Foreskin keratinocyte (primary cell): ENCODE measurements at places on chromosomes 5 and 9. TPM values are rescaled to one million over a fixed set of nuclear protein-coding genes. Genes with fewer than 3 reads are reported as not detected.

Gene SELENOP
- total RNA-seq: 10.2 and 11.3 TPM in 2 replicates

Gene MEIKIN
- total RNA-seq: not detected in 2 replicates

Gene PLAC8L1
- total RNA-seq: not detected in 2 replicates

- no peak for DNase-seq
Measured at GRCh38 chr5:136058972-136059354, 30.2 kb downstream of the TGFBI start.

- peak; percentile 90 for DNase-seq
Measured at GRCh38 chr5:73278693-73279092, 105.7 kb downstream of the TMEM174 start.

- no peak for DNase-seq
Measured at GRCh38 chr5:122400341-122400740, 88.3 kb downstream of the SNCAIP start.

DNA sequence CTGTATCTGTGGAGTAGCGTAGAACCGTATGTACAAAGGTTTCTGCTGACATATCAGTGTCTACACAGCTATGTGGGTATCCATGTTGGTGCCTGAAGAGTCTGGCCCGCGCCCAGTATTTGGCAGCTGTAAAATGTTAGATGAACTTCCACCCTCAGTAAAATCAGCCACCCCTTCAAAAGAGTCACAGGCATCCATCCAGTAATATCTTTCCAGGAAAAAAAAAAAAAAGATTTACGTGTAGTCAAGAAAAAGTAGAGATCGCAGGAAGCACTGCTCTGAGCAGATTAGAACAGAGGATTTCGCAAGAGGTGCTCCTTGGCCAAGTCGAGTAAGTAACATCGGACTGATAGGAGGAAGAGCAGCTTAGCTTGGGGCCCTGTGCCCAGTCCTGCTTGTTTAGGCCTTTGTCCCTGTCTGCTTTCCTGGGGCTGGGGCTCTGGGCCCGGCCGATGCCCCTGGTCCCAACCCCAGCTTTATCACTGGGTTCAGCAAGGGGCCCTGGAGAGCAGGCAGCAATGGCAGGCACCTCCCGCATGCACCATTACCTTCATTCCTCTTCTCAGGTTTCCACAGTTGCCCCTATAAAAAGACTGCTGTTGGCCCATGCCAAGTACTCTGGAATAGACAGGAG is 21.2 kb downstream of the DAPK1 start:
- no peak for DNase-seq

- DNase-seq: no peak
Measured at GRCh38 chr5:113581388-113581787, 67.9 kb downstream of the YTHDC2 start.

Gene MYOZ3
- total RNA-seq: 0.34 and 0.53 TPM in 2 replicates

DNA sequence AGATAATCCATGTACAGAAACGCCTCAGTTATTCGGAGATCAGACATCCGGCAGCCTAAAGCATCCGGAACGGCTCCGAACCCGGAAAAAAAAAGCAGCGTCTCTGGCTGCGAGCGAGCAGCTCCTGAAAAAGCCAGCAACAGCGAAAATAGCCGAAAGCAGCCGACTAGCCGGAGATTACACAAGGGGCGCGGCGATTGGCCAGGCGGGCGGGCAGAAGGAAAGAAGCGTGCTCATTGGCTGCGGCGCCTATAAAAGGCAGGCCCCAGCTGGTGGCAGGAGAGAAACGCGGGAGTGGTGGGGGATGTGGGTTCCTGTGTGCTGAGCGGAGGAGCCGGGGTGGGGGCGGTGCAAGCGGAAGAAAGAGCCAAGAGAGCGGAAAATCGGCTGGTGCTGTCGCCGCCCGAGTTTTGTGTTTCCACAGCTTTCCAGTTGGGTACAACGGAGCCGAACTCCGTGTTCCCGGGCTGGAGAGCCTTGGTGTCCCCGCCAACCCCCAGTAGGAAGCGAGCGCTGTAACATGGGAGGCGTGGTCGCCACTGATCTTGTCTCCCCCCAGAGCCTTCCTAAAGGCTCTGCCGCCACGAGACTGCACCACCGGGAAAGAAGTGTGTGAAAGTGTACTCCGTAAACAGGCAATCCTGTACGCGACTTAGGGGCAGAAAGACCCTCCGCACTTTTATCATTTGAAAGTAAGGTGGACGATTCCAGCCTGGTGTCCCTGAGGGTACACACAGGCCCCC is at the start of gene ARL15:
TSS of gene ARL15 (minus strand) at position 141 of the 743 bp plus-strand sequence.
- peak; percentile 94 for DNase-seq

DNA sequence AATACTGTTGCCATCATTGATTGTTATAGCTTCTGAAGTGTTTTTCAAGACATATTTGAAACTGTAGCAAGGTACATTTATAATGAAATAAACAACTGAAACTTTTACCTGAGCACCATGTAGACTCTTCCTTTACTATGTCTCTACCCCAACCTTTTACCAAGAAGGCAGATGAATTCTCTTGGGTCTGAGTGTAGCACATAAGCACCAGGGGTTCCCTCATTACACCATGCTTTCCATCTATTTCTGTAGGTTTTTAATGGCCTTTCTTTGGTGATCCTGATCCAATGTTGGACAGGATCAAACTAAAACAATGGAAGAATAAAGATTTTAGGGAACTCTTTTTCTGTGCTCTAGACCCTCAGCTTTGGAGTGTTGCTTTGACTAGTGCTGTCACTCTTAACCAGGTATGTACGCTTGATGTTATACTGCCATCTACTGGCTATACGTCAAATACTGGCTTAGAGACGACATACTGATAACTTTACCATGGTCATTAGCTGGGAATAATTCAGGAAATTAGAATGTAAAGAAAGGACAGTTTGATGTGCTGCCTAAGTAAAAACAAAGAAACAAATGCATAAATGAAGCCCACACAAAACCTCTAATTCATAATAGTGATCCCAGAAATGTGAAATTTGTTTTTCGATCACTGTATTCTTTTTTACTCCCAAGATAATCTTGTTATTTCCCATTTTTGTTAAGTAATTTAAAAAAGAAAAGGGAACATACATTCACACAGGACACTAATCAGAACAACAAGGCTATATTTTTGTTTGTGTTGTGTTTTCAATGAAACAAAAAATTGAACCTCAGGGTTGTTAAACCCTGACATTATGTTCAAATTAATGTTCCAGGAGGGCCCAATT is 30.7 kb downstream of the IFNW1 start:
- DNase-seq: peak; percentile 30

DNA sequence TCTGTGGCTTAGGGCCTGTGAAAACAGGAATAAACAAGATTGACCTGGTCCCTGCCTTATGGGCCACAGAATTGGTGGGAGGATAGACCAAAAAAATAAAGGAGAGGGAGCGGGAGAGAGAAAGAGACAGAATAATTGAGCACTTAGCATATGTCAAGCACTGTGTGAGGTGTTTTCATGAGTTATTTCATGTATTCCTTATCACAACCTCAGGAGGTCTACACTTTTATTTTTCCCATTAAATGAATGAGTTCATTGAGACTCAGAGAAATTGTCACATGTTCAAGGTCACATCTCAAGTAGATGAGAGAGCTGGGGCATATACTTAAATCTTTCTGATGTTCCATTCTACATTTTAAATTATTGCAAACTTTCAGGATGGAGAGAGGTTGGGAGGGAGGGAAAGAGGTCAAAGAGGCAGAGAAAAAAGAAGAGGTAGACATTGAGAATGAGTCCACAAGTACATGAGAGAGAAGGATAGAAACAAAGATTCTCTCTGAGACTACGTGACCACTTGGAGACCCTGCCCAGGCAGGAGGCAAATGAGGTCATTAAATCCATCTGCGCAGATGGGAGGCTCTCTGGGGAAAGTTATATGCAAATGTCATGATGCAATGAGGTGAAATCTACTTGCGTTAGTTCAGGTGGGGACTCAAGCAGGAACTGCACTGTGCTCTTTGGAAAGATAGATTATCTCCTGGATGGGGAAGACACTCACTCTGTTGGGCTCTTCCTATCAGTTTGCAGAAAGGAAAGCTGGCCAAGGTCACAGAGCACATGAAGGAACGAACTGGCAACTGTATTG is 241.5 kb downstream of the PAPPA start:
- DNase-seq: no peak

Gene SVEP1
- total RNA-seq: under 0.01 TPM in 1 of 2 replicates, not detected in the other

DNA sequence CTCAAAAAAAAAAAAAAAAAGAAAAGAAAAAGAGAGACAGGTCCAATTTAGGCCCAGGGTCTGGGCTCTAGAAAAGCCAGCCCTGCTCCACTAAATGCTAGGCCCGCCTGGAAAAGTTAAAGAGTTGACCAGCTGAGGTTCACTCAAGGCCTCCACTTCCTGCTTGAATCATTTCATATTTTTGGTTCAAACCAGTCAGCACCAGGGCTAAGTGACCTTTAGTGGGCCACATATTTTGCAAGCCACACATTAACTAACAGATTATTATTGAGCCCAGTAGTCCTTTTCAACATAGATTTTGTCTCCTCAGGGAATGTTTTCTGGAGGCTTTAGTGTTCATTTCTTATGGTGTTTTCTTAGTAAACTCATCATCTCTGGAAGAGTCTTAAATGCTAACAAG is 156.6 kb downstream of the TLR4 start:
- no peak for DNase-seq

DNA sequence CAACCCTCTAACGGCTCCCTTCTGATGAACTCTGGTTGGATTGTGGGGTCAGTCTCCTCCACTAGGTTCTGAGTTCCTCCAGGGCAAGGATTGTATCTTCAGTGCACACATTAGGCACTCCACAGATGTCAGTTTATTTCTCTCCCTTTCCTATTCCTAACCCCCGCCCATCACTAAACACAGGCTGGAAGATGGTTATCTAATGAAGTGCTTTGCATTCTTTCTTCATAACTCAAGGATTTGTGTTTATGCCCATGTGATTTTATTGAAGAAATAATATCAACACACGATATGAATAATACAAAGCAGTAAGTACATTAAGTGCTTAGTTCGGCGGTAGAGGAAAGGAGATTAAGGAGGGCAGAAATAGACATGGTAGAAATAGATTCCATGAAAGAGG is 4.4 kb upstream of the CREBRF start:
- peak; percentile 41 for DNase-seq

DNA sequence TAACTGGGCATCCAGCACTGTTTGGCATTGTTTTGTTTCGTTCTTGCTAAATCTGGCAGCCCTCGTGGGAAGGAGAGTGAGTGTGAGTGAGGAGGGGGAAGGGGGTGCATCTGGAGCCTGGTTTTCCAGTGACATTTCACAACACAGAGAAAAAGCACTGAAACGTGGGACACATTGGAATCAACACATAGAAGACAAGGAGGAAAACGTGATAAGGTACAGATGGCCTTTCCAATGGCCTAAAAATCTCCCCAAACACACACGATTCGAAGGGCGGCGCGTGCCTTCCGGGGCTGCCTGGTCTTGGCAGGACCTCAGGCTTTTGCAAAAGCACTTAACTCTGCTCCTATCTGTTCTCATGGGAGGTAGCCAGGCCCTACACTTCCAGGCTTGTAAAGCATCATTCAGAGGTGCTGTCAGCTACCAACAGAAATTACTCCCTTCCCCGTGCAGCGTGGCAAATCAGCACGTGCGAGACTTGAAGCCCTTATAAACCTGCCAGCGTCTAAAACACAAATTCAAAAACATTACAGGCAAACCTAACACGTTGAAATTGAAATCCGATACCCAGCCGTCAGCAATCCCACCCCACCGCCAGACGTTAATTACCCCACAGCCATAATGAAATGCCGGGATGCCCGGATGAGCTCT is 129.4 kb downstream of the OLFM1 start:
- DNase-seq: no peak

Gene FABP6
- total RNA-seq: not detected in 2 replicates

DNA sequence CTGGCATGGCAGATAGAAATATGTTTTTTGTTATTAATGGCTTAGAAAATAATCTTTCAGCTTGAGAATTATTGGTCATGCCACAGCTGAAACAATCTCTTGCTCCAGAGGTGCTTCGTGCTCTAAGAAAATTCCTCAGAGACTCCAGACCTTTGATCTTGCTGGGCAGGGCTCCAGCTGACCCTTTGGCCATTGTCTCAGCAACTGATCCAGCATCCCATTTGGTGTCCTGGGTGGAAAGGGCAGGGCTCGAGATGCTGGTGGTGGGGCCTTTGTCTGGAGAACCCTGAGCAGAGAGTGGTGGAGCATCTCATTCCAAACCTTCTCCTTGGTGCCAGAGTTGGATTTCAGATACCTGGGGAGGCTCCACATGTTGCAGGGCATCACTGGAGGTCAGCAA is 43.2 kb upstream of the PIK3R1 start:
- DNase-seq: no peak

GRCh38 chr5:175842951-175843793 is 28.2 kb upstream of the CPLX2 start:
- peak; percentile 22 for DNase-seq

- DNase-seq: no peak
Measured at GRCh38 chr5:143413958-143414669, 10.6 kb upstream of the NR3C1 start.

GRCh38 chr5:92805446-92805845 is 775.6 kb downstream of the NR2F1-AS1 start:
- DNase-seq: no peak

- DNase-seq: no peak
Measured at GRCh38 chr5:113118298-113118697, 141.7 kb downstream of the DCP2 start.

DNA sequence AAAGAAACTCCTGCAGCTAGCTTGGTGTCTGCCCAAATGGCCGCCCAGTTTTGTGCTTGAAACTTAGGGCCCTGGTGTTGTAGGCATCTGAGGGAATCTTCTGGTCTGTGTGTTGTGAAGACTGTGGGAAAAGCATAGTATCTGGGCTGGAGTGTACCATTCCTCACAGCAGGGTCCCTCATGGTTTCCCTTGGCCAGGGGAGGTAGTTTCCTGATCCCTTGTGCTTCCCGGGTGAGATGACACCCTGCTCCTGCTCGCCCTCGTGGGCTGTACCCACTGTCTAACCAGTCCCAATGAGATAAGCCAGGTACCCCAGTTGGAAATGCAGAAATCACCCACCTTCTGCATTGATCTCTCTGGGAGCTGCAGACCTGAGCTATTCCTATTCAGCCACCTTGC is 182.8 kb downstream of the GDNF start:
- DNase-seq: no peak
